HCT116 (cell line): ENCODE measurements at places on chromosomes 4 and X. TPM values are rescaled to one million over a fixed set of nuclear protein-coding genes. Genes with fewer than 3 reads are reported as not detected.

DNA sequence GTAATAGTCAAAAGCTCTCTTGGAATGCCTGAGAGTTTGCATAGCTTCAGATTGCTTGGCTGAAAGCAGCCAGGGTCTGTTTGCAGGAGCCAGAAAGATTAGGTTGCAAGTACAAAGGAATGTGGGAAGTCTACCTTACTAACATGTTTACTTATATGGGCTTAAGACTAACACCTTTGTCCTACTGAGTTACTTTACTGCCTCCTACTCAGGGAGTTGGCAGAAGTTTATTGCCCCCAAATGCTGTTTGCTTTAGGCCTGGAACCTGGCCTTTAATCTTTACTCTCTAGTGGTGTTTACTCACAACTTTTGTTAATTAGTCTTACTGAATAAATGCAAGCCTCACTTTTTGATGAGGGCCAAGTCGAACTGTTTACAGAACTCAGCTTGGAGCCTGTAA lies 219.4 kb upstream of the ZC4H2 start:
- DNase-seq, result no peak

DNA sequence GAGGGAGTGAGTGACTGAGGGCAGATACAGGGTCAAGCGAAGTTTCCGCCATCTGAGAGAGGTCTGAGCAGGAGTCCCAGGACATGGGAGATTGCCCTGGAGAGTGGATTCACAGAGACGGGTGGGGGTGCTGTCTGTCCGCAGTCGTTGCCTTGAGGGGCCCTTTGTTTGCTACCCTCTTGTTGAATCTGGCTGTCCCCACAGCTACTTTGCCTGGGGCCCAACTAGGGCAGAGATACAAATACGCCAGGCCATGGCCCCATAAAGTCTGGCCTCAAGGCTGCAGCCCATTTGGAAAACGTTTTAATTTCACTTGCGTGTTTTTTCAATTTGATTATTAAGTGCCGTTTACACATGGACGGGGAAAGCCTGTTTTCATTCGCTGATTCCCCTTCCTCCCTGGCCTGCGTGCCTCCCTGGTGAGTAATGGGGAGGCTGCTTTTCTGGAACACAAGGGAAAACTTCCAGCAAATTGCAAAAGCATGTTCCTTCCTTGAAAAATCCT lies 134.4 kb downstream of the SMIM20 start:
- no peak for DNase-seq

DNA sequence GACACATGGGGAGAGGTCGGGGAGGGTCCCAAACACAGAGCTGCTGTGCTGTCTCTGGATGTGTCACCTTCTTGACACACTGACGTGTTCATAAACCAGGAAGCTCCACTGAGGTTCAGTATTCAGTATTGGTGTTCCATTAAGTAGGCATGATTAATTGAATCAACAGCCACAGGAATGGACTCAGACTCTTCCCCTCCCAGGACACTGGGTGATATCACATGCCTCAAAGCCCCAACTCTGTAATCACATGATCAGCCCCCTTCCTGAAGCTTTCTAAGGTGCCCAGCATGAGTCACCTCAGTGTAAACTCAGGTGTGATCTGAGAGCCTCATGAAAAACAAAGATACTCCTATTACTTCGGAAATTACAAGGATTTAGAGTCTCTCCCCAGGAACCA lies 21.1 kb upstream of the HNRNPD start:
- DNase-seq, result no peak

DNA sequence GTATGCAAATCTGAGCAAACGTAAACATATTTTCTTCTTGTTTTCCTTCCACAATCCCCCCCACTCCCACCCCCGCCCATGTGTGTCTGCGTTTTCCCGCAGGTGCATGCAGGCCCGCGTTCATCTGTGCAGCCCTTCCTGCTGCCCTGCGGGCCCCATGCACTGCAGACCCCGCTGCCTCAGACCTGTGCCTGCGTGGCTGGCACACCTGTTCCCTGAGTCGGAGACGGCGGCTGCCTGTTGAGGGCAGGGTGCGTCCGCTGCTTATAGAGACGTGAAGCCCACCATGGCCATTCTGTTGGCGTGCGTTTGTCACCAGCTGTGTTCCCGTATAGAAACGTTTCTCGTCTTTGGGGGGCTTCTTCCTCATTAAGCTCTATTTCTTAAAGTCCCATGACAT lies 51.5 kb downstream of the PCGF3 start:
- no peak for DNase-seq

- peak; percentile 36 for DNase-seq
Measured at GRCh38 chr4:48578132-48578968, 88.3 kb downstream of the ZAR1 start.

DNA sequence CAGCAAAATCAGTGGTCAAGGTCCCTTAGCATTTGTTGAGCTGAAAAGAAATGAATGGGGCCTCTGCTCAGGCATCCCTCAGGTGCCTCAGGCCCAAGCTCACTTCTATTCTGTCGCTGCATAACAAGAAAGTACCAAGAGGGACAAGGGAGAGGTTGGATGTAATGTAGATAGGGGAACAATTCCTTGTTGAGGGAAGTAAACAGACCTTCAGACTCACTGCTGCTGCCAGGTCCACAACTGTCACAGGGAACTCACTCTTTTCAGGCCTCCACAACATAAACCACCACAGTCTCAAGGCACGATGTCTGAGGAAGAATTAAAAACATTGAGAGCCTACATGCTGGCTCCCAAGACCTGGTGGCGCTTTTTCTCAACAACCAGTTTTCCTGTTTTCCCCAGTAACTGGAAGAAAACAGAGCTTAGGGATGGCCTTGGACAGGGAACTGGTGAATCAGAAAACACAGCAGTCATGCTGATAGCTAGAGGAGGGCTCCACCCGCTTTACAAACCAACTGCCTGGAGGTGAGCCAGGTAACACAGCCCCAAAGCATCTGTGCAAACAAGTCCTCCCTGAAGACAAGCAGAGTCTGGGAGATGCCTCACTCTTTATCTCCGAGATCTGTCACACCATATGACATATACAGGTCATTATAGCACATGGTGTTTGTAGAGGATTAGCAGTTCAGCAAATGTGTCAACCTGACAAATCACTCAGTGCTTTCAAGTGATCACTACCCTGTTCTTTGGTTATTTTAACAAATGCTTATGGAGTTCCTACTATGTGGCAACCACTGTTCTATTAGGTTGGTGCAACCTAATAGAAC lies 14.3 kb upstream of the AWAT1 start:
- DNase-seq, result peak; percentile 50

DNA sequence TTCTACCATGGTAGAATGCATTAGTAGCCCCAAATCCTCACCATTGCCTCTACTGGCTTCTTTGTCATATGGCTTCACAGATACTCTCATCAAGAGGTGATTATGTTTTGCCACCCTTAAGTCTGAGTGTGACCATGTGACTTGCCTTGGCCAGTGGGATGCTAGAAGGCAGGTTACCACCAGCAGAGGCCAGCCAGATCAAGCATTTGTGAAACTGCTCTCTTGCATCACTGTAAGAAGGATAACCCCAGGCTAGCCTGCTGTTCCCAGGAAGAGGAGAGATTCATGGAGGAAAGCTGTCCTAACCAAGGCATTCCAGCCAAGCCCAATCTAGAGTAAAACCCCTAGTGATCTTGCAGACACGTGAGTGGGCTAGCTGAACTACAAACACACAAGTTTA lies 46.8 kb downstream of the USP46 start:
- no peak for DNase-seq

GRCh38 chrX:107566604-107567262 lies 61.6 kb upstream of the PRPS1 start:
- DNase-seq, result no peak

GRCh38 chr4:63787326-63787725 lies 621.9 kb downstream of the TECRL start:
- no peak for DNase-seq

DNA sequence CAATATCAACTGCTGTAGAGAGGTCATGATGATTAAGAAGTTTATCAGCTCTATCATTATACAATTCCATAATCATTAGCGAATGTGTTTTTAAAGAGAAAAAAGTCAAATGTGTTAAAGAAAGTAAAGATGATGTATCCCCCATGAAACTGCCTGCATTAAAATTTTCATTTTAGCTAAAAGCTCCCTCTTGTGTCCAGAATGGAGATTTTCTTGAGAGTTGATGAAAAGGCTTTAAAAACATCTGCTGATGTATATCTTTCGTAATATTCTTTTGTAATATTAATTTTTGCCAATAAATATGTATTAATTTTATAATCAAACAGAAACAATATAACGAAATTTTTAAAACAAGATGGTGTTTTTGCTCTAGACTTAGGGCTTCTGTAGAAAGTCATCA lies 52.1 kb upstream of the LHFPL1 start:
- DNase-seq, result no peak

DNA sequence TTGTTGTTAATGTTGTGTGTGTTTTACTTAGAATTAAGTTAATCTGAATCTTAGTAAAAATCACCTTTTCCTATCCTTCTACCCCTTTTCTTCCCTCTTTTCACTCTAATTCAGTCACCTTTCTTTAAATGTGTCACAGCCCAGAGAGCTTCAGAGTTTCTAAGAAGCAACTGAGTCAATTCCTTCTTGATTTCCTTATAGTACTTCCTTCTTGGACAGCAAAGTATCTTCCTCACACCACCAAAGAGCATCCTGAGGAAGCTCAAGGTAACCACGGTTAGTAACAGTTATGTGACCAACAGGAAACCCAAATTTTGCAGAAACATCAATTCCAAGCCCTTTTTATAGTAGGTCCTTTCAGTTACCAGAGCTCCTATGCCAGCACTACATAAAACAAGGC lies 243.2 kb upstream of the BMP3 start:
- DNase-seq, result no peak

DNA sequence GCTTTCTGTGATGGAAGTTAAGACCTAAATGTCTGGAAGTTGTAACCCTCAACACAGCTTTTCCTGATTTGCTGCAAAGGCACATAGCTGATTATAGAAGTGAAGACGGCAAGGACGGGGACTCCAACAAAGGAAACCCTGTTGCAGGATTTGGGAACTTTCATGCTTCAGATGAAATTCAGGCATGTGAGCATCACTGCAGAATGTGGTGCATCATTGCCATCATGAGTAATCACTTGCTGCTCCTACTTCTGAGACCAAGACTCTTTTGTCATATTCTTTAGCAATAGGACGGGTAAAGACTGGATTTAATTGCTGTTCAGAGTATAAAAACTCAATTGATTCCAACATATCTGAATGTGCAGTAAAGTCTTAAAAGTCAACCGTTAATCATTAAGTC lies 35.8 kb downstream of the YIPF6 start:
- no peak for DNase-seq

GRCh38 chr4:10013722-10014121 lies 7.6 kb downstream of the SLC2A9 start:
- DNase-seq, result peak; percentile 18

DNA sequence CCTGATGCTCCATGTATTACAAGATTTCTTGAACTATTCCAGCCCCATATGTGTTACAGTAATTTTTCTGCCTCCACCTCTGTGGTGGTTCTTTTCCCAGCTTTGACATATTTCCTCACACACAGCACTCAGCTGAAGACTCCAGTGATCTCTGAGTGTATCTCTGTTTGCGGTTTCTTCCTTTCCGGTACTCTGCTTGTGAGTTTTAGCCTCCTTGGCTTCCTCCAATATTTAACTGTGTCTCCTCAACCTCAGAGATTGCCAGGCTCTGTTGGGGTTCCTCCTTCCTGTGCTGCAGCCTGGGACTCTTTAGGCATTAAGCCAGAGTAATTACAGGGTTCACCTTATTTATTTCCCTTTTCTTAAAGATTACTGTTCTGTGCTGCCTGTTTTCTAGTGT lies 73.2 kb downstream of the NFKB1 start:
- DNase-seq, result no peak

DNA sequence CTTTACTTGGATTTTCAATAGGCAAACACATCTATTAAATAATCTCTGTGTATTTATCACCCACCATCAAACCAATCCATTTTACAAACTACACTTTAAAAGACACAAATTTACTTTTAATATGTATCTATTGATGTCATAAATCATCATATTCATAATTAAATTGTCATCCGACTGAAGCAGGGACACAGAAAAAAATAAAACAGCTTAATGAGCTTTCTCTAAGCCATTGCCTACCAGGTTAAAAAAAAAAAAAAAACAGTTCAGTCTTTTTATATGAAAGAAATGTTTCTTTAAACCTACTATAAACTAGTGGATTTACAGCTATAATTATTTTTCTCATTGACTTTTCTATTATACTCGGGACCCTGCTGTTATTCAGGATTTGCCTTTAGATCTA lies 57.3 kb downstream of the PABPC4L start:
- DNase-seq, result no peak

DNA sequence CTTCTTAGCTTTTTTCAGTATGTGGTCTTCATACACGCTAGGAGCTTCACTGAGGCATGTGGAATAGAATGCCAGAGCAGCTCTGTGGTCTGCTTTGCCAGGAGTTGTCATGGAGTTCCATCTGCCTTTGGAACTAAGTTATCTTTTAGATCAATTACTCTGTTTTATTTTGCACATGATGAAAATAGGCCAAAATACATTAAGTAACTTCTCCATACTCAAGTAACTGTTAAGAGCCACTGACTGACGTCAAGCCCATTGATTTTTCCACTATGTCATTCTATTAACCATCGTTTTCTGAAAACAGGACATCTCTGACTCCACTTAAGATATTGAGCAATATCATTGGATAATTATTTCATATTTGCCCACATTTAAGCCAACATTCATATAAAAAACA lies 415.1 kb upstream of the MAD2L1 start:
- no peak for DNase-seq

- DNase-seq, result no peak
Measured at GRCh38 chrX:20230406-20230805, 36.3 kb downstream of the RPS6KA3 start.

- no peak for DNase-seq
Measured at GRCh38 chr4:168486912-168487281, 6.6 kb upstream of the DDX60L start.

- DNase-seq, result no peak
Measured at GRCh38 chr4:160824481-160824880, 1339.3 kb downstream of the FSTL5 start.

DNA sequence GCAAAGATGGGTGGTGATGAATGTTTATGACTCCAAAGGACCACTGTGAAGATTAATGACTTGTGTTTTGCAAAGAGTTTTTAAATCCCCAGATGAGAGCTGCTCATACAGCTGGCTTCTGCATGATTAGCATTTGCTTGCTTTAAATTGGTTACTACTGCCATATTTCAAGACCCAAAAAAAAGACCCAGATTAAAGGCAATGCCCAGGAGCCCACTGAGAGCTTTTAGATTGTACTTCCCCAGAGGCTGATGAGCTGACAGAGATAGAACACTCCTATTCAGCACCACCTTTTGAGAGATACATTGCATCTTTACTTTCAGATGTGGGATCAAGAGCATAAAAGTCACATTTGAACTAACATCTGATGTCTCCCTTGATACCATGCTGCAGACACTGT lies 142.0 kb downstream of the HNRNPD start:
- DNase-seq, result no peak

- no peak for DNase-seq
Measured at GRCh38 chr4:77910676-77911075, 48.0 kb downstream of the MRPL1 start.

GRCh38 chrX:139881130-139881529 lies 51.7 kb downstream of the ATP11C start:
- peak; percentile 16 for DNase-seq

GRCh38 chr4:174928174-174928573 lies 10.0 kb downstream of the ADAM29 start:
- DNase-seq, result no peak

Gene GPRIN3
- 0.39 TPM for total RNA-seq

Gene TCEAL6
- not detected for total RNA-seq

Gene IRS4
- not detected for total RNA-seq

Gene YTHDC1
- total RNA-seq, result 68.9 TPM

Gene ESX1
- not detected for total RNA-seq
